H1 (cell line): ENCODE measurements at places on chromosomes 3 and 15. TPM values are rescaled to one million over a fixed set of nuclear protein-coding genes. Genes with fewer than 3 reads are reported as not detected.

- H3K4me3 ChIP-seq = no peak overlapping the region
- H3K36me3 ChIP-seq = no peaks in the 10 kb centered on the region
- no peaks in the 10 kb centered on the region for H3K4me1 ChIP-seq
- no peaks in the 10 kb centered on the region for H3K27me3 ChIP-seq
- DNase-seq = no peak
These were observed 222.8 kb downstream of the PTPRG start for GRCh38 chr3:61783993-61784718.

- peaks cover 6% of the 10 kb centered on the region; the same call in 1 of the 2 replicates for H3K4me1 ChIP-seq
- no peak overlapping the region for H3K27ac ChIP-seq
- H3K4me3 ChIP-seq = no peak overlapping the region
These were observed 302.5 kb upstream of the GADL1 start for GRCh38 chr3:31196881-31197364.

FSIP1 gene
- 0.08 and 0.18 TPM in 2 replicates for polyA plus RNA-seq

BFSP2 gene
- polyA plus RNA-seq = not detected in 2 replicates

DNA sequence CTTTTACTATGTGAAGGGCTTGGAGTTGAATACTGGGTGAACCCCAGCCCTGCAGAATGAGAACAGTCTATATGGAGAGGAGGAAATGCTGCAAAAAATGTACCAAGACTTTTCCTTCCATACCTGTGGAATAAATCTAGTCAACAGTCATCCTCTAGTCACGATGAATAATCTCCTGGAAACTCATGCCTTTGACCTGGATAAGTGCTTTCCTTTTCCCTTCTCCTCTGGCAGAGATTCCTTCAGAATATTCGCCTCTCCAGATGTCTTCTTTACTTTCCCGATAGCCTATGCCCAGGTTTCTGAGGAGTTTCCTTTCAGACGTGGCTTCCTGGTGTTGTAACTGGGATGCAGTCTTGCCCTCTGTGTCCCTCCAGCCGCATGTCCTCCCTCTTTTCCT is 28.1 kb downstream of the CCNL1 start:
- H3K4me3 ChIP-seq = no peak overlapping the region
- no peaks in the 10 kb centered on the region for H3K27me3 ChIP-seq
- no peak for DNase-seq
- H3K4me1 ChIP-seq = peaks cover 12% of the 10 kb centered on the region
- no peaks in the 10 kb centered on the region for H3K36me3 ChIP-seq

- no peaks in the 10 kb centered on the region for H3K36me3 ChIP-seq
- no peak overlapping the region for H3K27ac ChIP-seq
- H3K4me3 ChIP-seq = no peak overlapping the region
- DNase-seq = no peak
- peaks cover 9% of the 10 kb centered on the region for H3K4me1 ChIP-seq
These were observed 442.2 kb downstream of the SHQ1 start for GRCh38 chr3:72405943-72406566.

GRCh38 chr3:194702545-194702944 is 16.9 kb downstream of the FAM43A start:
- H3K27me3 ChIP-seq = no peaks in the 10 kb centered on the region
- H3K36me3 ChIP-seq = no peaks in the 10 kb centered on the region
- H3K27ac ChIP-seq = no peak overlapping the region
- peaks cover 5% of the 10 kb centered on the region for H3K4me1 ChIP-seq
- no peak for DNase-seq
- no peak overlapping the region for H3K4me3 ChIP-seq

- H3K4me1 ChIP-seq = no peaks in the 10 kb centered on the region
- H3K4me3 ChIP-seq = no peak overlapping the region
- DNase-seq = no peak
- H3K27me3 ChIP-seq = no peaks in the 10 kb centered on the region
- H3K27ac ChIP-seq = no peak overlapping the region
- H3K36me3 ChIP-seq = no peaks in the 10 kb centered on the region
These were observed 105.6 kb upstream of the TGFBR2 start for GRCh38 chr3:30500666-30501399.

GRCh38 chr3:188122571-188123169 is 31.3 kb upstream of the LPP start:
- no peaks in the 10 kb centered on the region for H3K27me3 ChIP-seq
- H3K4me3 ChIP-seq = no peak overlapping the region
- no peak overlapping the region for H3K27ac ChIP-seq
- no peaks in the 10 kb centered on the region for H3K36me3 ChIP-seq
- peaks cover 7% of the 10 kb centered on the region for H3K4me1 ChIP-seq

DNA sequence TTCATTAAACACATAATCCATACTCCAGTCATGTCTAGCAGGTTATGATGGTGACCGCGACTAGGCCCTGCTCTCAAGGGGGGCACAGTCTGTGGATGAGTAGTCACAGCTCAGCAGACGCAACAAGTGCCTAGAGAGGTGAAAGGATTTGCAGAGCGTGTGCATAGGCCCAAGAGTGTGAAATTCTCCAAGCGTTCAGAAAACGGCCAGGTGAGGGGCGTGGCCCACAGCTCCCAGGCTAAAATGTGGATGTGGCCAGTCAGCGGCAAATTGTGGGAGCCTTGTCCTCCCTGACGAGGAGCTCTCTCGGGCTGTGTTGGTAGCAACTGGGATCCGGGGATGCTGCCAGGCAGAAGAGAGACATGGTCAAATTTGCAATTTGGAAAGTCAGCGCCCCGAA is 46.4 kb upstream of the TSEN2 start:
- H3K27ac ChIP-seq = no peak overlapping the region
- no peak overlapping the region for H3K4me3 ChIP-seq
- H3K27me3 ChIP-seq = no peaks in the 10 kb centered on the region; the same call in 1 of the 2 replicates
- no peaks in the 10 kb centered on the region for H3K36me3 ChIP-seq
- H3K4me1 ChIP-seq = peaks cover 2% of the 10 kb centered on the region; the same call in 1 of the 2 replicates

BLM gene
- polyA plus RNA-seq = 10.4 and 15.2 TPM in 2 replicates

DNA sequence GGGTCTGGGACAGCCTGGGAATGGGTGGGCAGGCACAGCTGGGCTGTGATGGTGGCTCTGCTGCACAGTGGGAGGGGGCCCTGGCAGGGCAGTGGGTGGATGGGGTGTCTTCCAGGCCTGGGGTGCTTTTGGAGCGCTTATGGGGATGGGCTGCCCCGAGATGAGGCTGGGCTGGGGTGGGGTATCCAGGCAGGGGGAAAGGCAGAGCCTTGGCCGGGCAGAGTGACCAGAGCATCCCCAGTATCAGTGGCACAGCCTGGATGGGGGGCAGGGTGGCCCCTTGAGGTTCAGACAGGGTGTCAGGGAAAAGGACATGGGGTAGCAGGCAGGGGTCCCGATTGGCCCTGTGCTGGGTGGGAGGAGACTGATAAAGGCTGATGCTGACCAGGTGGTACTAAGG is 26.6 kb downstream of the HDAC11 start:
- H3K4me1 ChIP-seq = no peaks in the 10 kb centered on the region
- H3K27ac ChIP-seq = no peak overlapping the region
- no peak overlapping the region for H3K4me3 ChIP-seq
- no peaks in the 10 kb centered on the region for H3K27me3 ChIP-seq

CIAO2A gene
- 40.7 and 76.4 TPM in 2 replicates for polyA plus RNA-seq

PIK3R4 gene
- polyA plus RNA-seq = 55.9 and 87.4 TPM in 2 replicates

CCDC191 gene
- polyA plus RNA-seq = 0.42 and 0.65 TPM in 2 replicates

GRCh38 chr3:31760654-31761053 is 220.4 kb downstream of the OSBPL10 start:
- H3K4me3 ChIP-seq = no peak overlapping the region
- no peak overlapping the region for H3K27ac ChIP-seq
- no peaks in the 10 kb centered on the region for H3K27me3 ChIP-seq
- H3K4me1 ChIP-seq = no peaks in the 10 kb centered on the region
- H3K36me3 ChIP-seq = peaks cover 3% of the 10 kb centered on the region

DNA sequence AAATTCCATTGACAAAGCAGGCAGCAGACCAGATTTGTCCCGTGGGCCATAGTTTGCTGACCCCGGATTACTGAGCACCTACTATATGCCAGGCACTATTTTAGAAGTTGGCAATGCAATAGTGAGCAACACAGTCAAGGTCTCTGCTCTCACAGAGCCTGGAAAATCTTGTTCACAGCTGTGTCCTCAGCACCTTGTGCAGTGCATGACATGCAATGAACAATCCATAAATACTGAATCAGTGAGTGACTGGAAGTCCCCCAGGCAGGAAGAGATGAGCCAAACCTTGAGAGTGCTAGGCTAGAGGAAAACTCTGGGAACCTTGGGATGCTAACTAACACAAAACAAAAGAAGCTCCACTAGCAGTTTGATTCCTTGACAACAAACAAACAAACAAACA is 14.4 kb downstream of the TM4SF1 start:
- no peaks in the 10 kb centered on the region for H3K4me1 ChIP-seq
- DNase-seq = no peak
- no peak overlapping the region for H3K27ac ChIP-seq
- H3K4me3 ChIP-seq = no peak overlapping the region

PRSS50 gene
- polyA plus RNA-seq = 0.71 and 1.1 TPM in 2 replicates

TERC gene
- polyA plus RNA-seq = 2.3 and 5.4 TPM in 2 replicates

CHMP2B gene
- 14.0 and 16.1 TPM in 2 replicates for polyA plus RNA-seq

GRCh38 chr15:92733934-92734521 is 78.5 kb upstream of the FAM174B start:
- no peaks in the 10 kb centered on the region for H3K4me1 ChIP-seq
- H3K27ac ChIP-seq = no peak overlapping the region
- no peak for DNase-seq

GRCh38 chr3:37096288-37096687 is 78.1 kb downstream of the LRRFIP2 start:
- no peaks in the 10 kb centered on the region for H3K27me3 ChIP-seq
- no peak for DNase-seq
- no peak overlapping the region for H3K4me3 ChIP-seq
- H3K27ac ChIP-seq = no peak overlapping the region

- no peak overlapping the region for H3K4me3 ChIP-seq
- H3K27ac ChIP-seq = no peak overlapping the region
- H3K36me3 ChIP-seq = no peaks in the 10 kb centered on the region
- no peak for DNase-seq
- no peaks in the 10 kb centered on the region for H3K27me3 ChIP-seq
- peaks cover 3% of the 10 kb centered on the region for H3K4me1 ChIP-seq
These were observed 33.2 kb downstream of the ABHD2 start for GRCh38 chr15:89121414-89121813.

- H3K27ac ChIP-seq = no peak overlapping the region
- H3K36me3 ChIP-seq = no peaks in the 10 kb centered on the region
- no peak for DNase-seq
- no peaks in the 10 kb centered on the region for H3K27me3 ChIP-seq
These were observed 151.0 kb upstream of the ROBO2 start for GRCh38 chr3:76888856-76889255.

GRCh38 chr3:99958222-99958912 is 140.7 kb downstream of the CMSS1 start:
- no peak for DNase-seq
- H3K4me3 ChIP-seq = no peak overlapping the region
